Omental fat pad (tissue), 4 donors: ENCODE measurements at places on chromosomes 3 and 15.
A peak's percentile ranks its signal among the peaks of the same experiment; 100 is the strongest.

DNA sequence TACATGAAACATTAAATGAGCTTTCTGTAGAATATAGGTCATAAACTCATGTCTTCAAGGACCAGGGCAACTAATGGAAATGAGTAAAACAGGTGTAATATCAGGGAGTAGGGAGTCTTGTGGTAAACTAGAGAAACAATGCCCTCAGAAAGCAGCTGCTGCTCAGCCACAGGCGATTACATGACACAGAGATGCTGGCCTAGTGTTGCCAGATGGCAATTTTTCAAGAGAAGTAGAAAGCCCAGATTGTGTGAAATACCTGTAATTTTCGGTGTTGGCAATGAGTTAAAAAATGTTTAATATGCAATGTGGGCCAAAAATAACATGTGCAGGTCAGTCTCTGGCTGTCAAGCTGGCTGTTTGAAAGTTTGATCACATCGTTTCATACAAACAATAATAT, 23.4 kb downstream of the NCEH1 start:
- no peak for DNase-seq

GRCh38 chr15:88223084-88223483, 33.5 kb downstream of the NTRK3 start:
- no peak for DNase-seq

DNA sequence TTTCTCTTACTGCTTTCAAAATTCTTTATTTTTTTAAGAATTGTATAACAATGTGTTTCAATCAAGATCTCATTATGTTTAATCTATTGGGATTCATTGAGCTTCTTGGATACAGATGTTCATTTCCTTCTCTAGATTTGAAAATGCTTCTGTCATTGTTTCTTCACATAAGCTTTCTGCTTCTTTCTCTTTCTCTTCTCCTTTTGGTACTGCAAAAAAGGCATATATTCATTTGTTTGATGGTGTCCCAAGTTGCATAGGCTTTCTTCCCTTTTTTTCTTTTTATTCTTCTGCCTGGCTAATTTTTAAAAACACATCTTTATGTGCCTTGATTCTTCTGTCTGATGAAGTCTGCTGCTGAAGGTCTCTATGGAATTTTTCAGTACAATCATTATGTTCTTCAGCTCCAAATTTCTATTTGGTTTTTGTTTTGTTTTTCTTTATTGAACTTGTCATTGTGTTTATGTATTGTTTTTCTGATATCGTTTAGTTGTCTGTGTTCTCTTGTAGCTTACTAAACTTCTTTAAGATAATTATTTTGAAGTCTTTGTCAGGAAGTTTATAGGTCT, 88.9 kb downstream of the DTWD1 start:
- DNase-seq, result no peak

DNA sequence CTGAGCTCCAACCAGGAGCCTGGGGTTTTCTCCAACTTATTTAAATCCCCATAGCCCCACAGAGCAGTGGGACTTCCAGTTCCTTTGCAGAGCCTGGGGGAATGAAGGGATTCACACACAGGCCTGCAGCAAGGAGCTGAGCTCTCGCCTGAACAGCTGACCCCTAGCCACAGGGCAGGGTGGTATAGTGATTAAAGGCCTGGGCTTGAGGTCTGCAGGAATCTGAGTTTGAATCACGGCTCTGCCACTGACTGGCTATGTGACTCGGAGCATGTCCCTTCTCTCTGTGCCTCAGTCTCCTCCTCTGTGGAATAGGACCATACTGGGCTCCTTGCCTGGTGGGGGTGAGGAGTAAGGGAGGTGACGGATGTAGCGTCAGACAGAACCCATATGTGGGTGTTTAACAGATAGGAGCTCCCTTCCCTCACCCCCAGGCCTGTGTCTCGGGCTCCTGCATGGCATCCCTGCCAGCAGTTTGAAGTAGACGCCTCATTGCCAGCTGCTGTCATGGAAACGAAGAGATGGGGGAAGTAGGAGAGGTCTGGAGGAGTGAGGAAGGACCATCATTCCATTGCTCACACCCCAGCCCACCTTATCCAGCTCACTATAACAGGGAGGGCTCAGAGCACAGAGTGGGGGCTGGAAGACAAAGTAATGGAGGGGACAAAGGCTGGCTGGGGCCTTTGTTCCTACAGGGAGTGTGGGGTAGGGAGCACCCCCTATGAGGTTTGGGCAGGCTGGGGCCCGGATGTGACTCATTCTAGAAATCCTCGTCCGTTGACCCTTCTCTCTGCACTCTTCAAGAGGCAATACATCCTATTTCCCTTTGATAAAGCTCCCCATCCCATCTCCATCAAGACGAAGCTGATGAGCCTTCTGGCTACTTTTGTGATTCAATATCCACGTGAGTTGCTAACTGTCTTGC, 14.8 kb downstream of the HRH1 start:
- DNase-seq, result no peak

DNA sequence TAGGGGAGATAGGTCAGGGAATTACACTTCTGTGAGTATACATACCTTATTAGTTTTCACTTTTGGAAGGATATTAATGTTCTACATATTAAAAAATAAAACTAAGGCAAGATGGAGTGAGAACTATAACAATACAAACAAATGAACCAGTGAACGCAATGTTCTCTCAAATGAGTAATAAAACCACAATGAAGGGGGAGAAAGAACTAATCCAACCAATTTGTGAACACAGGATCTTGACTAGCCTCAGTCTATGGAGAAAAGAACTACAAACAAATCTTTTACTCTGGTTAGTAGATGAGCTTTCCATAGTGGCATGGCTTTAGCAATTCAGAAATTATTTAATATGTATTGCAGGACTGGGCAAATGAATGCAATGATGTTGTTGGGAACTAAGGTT, 26.9 kb upstream of the ATOSA start:
- no peak for DNase-seq

DNA sequence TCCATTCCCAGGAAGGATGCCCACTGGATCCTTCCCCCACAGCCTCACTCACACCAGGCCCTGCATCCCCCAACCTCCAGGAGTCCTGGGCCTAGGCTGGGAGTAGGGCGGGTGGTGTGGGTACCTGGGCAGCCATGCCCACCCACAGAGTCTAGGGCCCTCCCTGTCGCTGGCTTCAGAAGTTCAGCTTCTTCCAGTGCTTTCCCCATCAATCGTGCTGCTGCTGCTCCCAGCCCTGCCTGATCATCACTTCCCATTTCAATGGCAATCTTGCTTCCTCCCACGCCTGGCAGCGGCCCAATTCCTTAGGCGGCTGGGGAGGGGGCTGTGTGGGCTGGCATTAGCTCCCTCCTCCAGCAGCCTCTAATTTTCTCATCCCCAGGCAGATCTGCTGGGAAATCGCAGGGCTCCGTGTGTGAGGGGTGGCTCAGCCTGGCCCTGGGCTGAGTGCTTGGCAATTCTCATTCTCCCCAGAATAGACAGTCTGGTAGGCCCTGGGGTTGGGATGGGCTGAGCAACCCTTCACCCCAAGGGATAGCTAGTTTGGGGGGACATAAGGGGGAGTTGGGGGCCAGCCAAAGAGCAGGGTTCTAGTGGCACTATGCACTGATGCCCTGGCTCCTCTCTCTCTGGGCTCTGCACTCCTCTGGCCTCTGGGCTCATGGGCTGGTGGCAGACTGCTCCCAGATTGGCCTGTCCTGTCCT, 66.4 kb downstream of the SCN5A start:
- DNase-seq, result no peak

DNA sequence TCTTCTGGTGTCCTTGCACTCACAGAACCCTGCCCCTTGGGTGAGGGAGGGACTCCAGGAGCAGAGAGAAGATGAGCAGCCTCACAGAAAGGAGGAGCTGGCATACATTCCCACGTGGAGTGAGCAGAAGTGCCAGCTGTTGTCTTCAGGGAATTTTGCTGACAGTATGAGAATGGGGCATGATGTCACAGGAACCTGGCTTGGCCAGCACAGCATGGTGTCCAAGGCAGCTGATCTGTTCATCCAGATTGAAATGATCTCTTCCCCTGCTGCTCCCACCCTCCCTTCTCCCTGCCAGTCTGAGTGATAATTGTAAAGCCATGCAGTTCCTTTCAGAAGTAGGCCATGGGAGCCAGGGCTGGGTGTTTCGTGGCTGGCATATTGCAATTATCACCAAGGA, 53.3 kb downstream of the GJD2 start:
- DNase-seq, result no peak

- DNase-seq, result no peak
Observed at GRCh38 chr3:103342205-103342731, 907.5 kb downstream of the ZPLD1 start.

DNA sequence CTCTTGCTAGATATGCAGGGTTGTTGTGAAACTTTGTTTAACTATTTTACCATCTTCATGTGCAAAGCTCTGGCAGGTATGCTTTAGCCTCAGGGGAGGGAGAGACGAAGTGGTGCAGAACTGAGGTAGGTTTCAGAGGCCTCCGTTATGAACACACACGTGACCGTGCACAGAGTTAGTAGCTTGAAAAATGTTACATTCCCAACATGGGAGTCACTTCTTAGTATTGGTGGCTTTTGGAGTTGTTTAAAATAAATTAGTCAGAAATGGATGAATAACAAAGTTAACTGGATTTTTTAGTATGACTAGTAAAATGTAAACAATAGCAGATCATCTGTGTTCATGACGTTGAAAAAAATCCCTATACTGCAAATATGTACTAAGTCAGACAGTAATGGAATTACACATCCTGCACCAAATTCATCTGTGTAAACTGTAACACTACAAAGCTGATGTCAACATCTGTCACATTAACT, 279.6 kb downstream of the KLF13 start:
- no peak for DNase-seq

GRCh38 chr3:38360345-38360744, 13.8 kb downstream of the XYLB start:
- no peak for DNase-seq

- no peak for DNase-seq
Observed at GRCh38 chr3:61632568-61633175, 71.3 kb downstream of the PTPRG start.

DNA sequence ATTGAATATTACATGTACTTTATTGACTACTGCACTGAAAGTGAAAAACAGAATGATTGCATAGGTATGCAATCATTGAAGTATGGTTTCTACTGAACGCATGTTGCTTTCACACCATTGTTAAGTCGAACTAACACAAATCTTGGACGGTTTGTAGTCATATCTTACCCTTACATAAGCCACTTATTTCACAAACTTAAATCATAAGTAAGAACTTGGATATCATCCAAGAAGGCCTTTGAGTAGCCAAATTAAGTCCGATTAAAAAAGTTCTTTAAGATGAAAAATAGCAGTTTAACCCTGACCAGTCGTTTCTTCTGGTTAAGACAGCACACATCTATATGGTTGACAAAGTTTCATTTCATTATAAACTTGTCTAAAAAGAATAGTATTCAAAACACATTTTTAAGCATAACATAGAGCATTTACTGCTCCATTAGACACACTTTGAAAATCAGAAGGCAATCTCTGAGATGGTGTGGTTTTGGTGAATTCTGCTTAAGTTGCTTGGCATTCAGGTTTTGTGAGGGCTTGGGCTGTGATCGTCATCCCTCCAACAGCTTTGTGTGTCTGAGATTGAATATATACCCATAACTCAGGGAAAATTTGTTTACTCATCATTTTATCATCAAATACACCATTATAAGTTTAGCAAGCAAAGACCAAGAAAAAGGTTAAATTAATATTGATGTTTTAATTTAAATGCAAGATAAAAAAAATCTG, 92.2 kb downstream of the NFKBIZ start:
- no peak for DNase-seq

DNA sequence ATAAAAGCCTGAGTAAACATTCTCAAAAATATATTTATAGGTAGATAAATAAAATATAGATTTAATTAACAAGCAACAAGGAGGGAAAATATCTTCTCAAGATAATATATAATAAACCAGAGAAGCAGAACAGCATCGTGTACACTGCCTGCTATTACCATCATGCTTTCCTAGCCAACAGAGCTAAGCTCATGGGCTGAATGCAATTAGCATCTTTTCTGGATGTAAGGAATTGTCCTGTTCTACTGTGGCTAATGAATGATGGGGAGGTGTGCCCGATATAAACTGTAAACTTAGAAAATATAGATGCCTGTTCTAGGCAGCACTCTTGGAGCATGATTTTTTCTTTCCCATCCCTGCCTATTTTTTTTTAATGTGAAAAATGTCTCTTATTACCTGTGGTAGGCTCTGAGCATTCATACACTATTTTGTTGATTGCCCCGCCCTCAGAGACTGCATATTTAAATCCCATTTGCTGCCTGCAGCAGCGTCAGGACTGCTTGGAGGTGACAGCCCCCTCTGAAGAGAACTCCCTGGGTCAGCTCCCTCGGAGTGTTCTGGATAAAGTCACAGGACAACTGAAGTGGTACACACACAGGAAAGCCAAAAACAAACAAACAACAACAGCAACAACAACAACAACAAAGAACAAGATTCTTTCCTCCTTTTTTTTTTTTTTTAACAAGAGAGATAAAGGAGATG, 312.3 kb downstream of the SATB1 start:
- DNase-seq, result no peak

DNA sequence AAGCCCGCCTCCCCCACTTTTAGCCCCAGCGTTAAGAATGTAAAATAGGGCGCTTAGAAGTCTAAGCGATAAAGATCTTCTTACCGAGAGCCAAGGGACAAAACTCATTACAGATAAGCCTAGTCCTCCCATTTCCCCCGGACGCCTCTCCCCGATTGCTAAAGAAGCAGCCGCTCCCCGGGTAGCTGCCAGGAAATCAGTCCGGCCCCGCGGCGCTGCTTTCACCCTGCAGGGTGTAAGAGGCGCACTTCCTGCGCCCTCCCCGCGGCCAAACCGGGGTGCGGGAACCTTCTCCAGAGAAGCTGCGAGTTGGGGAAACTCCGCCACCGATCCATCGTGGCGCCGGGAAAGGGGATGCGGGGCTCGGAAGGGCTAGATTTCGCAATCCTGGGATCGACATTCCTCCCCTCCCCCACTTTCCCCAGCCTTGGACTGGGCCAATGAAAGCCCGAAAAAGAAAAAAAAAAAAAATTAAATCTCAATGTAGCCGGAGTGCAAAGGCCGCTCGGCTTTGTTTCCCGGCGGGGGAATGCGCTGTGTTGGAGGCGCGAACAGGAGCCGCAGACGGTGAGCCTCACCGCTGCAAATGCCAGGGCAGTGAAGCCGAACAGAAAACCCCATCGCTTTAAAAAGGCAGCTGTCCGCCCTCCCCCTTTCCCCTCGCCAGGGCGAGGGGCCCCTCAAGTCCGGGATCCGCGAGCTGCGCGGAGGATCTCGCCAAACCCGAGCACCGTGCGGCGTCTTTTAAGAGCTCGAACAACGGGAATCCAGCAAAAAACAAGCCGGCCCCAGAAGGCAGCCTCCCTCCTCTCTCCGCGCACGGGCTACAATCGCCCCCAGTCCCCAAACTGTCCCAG, 626 bp upstream of the PTPRG start:
- DNase-seq, result peak; percentile 36

GRCh38 chr3:24416224-24416623, 78.4 kb downstream of the THRB start:
- no peak for DNase-seq

DNA sequence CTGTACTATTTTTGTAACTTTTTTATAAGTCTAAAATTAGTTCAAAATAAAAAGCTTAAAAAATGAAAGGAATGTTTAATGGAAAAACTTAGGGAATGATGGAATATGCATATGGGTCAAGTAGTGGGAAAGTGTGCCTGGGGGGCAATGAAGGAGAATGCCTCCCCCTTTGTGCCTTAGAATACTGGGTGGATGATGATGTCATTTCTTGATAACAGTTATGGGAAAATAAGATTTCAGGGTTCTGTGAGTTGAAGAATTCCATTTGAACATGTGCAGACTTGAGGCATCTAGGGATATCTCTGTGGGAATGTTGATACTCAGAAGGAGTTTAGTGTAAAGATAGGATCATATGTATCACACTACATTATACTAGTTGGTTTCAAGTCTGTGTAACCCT, 13.8 kb downstream of the WDR93 start:
- DNase-seq, result no peak
